ENCODE measurements at places on chromosomes 2 and 18. TPM values are rescaled to one million over a fixed set of nuclear protein-coding genes. Genes with fewer than 3 reads are reported as not detected.
A peak's percentile ranks its signal among the peaks of the same experiment; 100 is the strongest.

DNA sequence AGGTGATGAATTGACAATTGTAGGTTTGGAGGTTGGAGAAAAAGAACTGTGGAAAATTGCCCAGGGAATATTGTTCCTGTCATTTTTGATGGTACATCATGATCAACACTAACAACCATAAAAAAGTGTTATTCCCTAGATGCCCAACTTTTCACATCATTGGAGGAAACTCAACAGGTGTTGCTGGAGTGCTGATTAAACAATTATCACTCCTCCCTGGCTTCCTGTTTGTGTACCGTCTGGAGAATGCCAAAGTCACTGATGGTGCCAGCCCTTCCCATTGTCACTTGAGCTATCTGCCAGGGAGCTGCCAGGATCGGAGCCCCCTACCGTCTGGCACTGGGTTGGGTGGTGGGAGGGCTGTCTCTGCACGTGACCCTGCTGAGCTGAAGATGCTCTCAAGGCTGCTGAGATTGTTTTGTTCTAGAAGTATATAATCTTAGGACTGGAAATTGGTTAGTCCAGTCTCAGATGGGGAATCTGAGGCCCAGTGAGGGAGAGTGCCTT, 156.9 kb downstream of the PRKCE start:
- DNase-seq = no peak

- DNase-seq = no peak
Observed at GRCh38 chr2:41710944-41711343, 336.9 kb upstream of the PKDCC start.

GRCh38 chr2:22276696-22277095, 1108.3 kb upstream of the KLHL29 start:
- no peak for DNase-seq

DNA sequence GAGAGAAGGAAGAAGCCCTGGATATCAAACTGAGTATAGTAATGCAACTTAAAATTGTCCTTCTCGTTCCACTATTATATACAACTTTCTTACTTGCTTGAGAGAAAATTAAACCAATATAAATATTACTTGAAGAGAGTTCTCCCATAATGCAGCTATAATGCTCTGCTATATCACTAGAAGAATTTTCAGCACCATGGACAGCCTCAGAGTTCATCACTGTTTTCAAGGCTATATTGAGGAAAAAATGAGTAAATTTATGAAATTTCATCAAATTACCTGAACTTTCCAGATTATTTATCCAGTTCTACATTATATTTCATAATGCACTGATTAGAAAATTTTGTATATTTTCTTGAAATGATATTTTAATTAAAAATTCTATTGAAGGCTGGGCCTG, 1053.5 kb upstream of the FAM98A start:
- no peak for DNase-seq

DNA sequence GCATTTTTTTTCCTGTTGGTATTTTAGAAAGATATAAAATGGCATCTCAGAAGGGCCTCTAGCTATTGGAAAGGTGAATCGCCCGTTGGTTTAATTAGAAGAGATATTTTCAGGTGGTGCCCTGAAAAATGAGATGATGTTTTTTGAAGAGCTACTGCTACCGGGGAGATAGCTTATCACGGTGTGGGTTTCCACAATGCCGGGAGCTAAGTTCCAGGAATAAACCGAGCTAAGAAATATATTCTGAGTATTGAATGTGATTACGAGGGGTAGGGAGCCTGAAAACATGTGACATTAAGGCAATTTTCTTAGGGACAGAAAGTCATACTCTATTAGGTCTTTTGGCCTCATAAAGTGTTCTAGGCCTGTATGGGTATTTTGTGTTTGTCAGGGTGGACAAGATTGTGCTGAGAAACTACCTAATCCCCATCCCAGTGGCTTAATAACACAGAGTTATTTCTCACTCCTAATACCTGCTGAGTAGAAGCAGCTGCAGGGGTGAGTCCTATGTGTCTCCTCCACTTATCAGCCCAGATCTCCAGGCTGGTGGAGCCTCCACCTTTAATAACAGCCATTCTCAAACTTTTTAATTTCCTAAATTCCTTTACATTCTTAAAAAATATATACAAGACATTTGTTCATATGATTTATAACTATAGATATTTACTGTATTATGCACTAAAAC, 150.2 kb downstream of the LRRTM1 start:
- DNase-seq = no peak

GRCh38 chr18:679516-679915, 22.1 kb downstream of the TYMS start:
- DNase-seq = no peak

DNA sequence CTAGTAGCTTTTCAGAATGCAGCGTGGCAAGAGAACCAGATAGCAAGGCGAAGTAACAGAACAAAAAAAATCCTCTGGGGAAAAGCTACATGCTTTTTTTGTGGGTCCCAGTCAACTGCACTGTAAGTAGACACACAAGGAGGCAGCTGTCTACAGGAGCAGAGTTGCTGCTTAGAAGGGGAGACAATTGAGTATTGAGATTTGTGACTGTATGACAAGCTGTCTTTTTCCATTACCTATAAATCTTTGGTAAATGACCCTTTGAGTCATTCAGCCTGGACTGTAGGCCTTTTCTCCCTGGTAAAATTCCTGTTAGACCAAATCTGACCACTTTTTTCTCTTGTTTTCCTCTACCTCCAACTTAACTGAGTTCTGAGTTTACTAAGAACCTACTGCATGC, 144.1 kb upstream of the FOSL2 start:
- DNase-seq = no peak

GRCh38 chr2:29042561-29043075, 31.7 kb downstream of the PCARE start:
- no peak for DNase-seq

DNA sequence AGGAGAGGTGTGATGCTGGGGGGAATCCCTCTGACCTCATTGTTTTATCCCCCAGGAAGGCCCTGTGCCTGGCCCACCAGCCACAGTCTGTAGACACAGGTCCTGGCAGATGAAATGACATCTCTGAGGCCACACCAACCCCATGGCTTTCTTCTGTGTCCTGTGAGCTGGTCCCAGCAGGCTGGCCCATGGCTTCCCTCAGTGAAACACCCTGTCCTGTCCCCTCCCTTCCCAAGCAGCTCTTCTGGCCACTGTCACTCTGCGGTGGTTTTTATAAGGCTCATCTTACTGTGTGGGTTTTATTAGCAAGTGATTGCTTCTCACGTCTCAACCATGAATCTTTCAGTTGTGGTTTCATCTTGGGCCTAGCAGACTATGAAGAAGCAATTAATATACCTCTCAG, 102.8 kb upstream of the STPG4 start:
- DNase-seq = no peak

DNA sequence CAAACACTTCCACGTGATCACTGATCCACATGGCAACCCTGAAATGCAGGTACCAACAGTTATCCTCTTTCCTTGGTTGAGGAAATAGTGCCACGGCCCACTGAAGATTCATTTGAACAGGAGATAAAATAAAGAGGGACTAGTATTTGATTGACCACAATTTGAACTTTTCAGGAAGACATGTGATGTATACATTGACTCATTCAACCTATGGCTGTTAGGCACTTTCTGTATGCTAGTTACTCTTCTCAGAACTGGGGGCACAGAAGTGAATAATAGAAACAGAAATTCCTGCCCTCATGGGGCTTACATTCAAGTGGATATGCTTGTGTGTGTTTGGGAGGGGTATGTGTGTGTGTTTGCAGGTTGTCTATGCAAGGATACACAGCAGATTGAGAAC, 199.6 kb downstream of the PRKCE start:
- no peak for DNase-seq

- DNase-seq = no peak
Observed at GRCh38 chr2:50395605-50396297, 636.2 kb downstream of the NRXN1 start.

GRCh38 chr2:233117351-233117750, 57.2 kb downstream of the INPP5D start:
- no peak for DNase-seq

DNA sequence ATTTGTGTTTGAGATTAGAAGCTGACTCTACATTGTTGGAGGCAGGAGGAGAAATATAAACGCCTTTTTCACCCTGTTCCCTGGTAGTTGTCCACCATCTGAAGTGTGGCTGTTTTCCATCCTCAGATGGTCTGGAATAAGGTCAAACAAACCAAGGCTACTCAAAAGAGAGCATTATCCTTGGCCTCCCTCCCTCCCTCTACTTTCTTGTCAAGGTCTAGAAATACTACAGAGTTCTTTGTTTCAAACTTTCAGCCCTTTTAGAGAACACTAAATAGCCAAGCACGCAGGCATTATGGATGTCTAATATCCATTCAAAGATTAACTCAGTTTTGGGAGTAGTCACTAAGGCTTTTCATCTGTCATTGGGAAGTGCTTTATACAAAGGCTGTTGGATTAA, 215.8 kb upstream of the ITGA4 start:
- no peak for DNase-seq

- peak; percentile 56 for DNase-seq
Observed at GRCh38 chr2:133421516-133422324, 146.5 kb downstream of the NCKAP5 start.

DNA sequence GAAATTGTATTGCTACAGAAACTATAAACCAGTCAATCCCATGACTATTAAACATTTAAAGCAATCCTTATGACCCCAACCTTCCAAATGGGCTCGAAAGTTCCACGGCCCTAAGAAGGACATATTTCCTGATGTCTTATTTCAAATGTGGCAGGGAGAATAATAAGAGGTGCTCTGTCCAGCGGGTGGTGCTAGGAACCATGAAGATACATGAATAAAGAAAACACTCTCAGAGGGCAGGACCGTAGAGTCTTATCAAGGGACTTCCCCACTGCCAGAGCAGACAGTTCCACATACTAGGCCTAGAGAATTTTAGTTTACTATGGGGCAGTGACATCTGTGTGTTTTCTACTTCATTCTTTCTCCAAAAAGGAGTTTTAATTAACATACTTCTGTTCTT, 187.1 kb upstream of the PIK3C3 start:
- no peak for DNase-seq

- no peak for DNase-seq
Observed at GRCh38 chr18:57051657-57052044, 95.2 kb upstream of the BOD1L2 start.

GRCh38 chr18:70333316-70333715, 44.5 kb downstream of the SOCS6 start:
- DNase-seq = no peak

GRCh38 chr2:28428486-28428885, 35.8 kb downstream of the FOSL2 start:
- no peak for DNase-seq

DNA sequence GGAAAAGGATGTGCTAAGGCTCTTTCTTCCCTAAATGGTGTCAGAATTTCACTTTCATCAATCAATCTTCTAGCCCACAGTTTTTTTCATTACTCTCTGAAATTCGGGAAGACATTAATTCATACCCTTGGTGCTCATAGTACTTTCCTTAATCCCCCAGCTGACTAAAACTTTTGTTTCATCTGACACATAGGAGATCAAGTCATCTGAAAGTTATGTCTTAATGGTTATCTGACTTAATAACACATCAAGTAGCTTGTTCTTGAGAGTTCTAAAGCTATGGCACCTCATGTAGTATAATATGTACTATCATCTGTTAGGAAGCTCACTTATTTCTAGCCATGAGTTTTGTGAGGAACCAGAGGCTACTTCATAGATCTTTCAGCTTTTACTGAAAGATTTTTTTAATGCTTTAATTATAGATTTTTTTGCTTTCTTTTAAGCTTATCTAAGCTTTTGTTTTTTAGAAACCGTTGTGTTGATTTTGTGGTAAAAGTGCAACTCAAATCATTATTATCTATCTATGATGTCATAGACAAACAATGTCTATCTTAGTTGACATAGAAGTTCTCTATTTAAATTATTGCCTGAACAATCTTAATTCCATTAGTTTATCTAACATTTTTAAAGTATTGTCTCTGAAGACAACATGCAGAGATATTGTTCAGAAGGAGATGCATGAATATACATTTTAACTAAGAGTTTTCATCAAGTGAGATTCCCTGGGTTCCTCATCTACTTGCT, 93.6 kb upstream of the UBXN4 start:
- no peak for DNase-seq

DNA sequence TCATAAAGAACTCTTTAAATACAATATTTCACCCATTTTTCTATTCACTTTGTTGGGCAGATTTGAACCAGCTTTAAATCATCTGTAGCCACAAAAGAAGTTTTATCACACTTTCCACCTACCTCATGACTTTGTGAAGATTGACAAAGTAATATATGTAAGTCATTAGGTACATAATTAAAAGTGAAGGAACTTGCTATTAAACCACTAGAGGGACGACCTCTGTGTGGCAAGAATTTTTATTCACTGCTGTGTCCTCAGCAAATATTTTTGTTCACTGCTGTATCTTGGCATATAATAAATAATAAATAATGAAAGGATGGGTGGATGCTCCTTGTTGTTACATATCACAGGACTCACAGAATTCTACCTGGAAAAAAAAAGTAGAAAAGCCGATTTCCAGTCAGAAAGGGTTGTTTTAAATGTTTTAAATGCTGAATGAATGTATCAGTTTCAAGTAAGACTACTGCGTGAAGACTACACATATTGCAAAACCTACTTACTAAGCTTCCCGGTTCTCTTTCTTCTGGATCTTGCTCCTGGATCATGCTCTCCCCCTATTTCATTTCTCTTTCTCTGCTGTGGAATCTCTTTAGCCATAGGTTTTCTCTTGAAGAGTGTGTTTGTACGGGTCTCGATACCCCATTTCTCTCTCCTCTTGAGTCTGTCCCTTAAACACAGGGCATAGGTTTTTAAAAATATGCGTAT, 44.8 kb downstream of the KCMF1 start:
- no peak for DNase-seq

- no peak for DNase-seq
Observed at GRCh38 chr18:69943021-69943420, 4.7 kb downstream of the CD226 start.

GRCh38 chr2:235526166-235526565, 32.3 kb downstream of the AGAP1 start:
- no peak for DNase-seq

DNA sequence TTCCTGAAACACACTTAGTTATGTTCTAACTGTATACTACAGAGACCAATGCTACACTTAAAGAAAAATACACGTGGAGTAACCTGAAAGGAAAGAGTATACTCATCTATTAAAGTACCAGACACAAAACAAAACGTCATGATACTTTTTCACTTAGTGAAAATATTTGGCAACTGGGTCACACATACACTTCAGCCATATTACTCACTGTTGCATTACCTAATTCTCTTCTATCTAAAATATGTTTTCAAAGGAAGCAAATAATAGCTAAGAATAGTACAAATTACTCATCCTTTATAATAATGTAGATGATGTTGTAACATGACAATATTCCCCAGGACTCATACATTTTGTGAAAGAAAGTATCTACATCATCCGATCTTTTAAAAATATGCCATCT, 76.5 kb upstream of the EPB41L3 start:
- DNase-seq = no peak

GRCh38 chr2:160062292-160063005, at the start of gene PLA2R1:
TSS of gene PLA2R1 (minus strand) at chr2:160062615. CDS start at chr2:160062403, 212 bp downstream.
- DNase-seq = no peak

- DNase-seq = no peak
Observed at GRCh38 chr2:238875101-238875470, 27.2 kb downstream of the TWIST2 start.

Gene ITGB6
- total RNA-seq = 68.5 TPM

Gene SERPINB10
- not detected for total RNA-seq

Gene DYSF
- 42.8 TPM for total RNA-seq

Gene RPRM
- total RNA-seq = 2.1 TPM

Gene CRYBA2
- not detected for total RNA-seq

Gene OTX1
- total RNA-seq = not detected

Gene POMC
- 7.7 TPM for total RNA-seq

Gene TANC1
- 18.5 TPM for total RNA-seq

Gene PPP1R1C
- total RNA-seq = 2.1 TPM

Gene RAD51AP2
- total RNA-seq = 0.14 TPM

Gene AGXT
- total RNA-seq = 0.25 TPM

Gene ST6GAL2
- total RNA-seq = 4.5 TPM

Gene ANO7
- 1.9 TPM for total RNA-seq

Data from kidney epithelial cell (primary cell).